ENCODE measurements at places on chromosomes 12 and 14.
A peak's percentile ranks its signal among the peaks of the same experiment; 100 is the strongest.

DNA sequence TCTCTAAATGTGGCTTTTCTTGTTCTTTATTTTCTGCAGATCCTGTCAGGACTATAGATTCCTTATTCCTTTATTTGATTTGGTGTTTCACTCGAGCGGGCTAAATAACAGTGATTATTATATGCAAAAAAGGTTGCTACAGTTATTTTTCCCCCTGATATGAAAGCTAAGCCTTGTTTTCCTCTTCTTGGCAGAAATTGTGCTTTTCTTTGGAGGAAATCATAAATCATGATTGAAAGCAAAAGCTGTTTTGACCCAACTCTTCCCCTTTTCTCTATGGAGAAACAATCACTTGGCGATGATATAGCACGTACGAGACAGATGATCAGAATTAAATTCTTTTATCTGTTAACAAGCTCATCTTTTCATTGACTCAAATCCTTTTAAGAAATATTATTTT is 31.4 kb downstream of the PPFIBP1 start:
- no peak for DNase-seq

- no peak for DNase-seq
These were observed 45.8 kb downstream of the MIA2 start for GRCh38 chr14:39279515-39279914.

GRCh38 chr12:66633676-66634075 is 45.2 kb downstream of the GRIP1 start:
- DNase-seq, result peak; percentile 54

DNA sequence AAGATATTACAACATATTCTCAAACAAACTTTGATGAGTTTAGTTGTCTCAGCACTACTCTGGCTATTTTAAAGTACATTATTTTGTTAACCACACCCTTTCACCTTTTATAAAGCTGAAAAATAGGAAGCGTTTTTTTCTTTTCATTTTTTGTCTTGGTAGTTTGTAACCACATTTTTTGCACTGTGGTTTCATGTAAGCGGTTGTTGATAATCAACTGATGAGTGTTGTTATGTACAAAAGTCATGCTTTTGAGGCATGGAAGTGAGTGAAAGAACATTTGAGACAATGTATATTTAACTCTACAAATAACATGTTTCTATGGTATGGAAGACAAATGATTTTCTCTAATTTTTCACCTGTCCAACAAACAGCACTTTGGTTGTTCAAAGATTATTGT is 52.1 kb upstream of the ATP2B1 start:
- DNase-seq, result no peak

- no peak for DNase-seq
These were observed 251.2 kb upstream of the EGLN3 start for GRCh38 chr14:34201909-34202637.

- DNase-seq, result no peak
These were observed 281.3 kb downstream of the TMEM132D start for GRCh38 chr12:129622566-129622965.

DNA sequence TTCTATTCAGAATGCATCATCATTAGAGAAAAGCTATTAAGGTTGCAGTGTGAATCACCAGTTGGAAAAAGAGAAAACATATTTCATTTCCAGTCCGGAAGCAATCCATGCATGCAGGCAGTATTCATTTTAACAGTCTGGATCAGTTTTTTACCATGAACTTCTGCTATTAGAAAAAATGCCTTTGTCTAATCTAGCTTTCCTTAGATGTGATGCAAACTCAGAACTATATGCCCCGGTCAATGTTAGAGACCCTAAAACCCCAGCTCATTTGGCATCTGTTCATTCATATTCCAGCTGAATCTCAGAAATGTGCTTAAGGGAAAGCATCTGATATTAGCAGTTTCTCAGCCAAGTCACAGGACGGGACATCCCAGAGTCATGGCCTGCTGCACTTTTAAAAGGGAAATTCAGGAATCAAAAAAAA is 8.5 kb downstream of the IRAK3 start:
- no peak for DNase-seq

- no peak for DNase-seq
These were observed 360.5 kb upstream of the TMPO start for GRCh38 chr12:98154850-98155249.

DNA sequence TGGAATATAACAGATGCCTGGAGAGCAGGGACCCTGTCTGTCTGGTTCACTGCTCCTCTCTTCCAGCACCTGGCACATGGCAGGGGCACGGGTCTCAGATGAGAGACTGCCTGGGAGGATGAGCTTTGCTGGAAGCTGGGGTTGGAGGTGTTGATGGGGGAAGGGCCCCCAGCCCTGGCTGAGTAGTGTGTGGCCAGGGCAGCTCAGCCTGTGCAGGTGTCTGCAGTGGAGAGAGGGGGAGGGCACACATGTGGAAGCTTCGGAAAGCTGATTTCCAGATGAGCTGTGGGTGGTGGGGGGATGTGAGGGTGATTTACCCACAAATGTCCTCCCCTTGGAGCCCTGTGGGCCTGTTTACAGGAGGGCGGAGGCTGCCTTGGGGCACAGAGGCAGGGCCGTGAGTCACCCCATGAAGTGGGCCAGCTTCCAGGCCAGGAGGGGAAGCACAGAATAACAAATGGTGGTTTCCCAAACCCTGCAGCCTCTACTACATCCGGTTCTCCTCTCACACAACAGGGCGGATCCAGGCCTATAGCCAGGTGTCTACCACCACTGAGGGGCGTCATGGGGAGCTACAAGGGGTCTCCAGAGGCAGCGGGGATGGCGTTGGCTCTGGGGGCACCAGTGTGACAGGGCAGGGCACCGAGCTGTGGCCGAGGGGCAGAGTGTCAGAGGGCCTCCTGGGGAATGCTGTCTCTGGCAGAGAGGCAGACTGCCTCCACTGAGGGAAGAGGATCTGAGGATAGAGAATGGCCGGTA is 11.0 kb downstream of the KRT7 start:
- DNase-seq, result peak; percentile 96

GRCh38 chr12:88399811-88400210 is 180.5 kb downstream of the KITLG start:
- DNase-seq, result peak; percentile 42

DNA sequence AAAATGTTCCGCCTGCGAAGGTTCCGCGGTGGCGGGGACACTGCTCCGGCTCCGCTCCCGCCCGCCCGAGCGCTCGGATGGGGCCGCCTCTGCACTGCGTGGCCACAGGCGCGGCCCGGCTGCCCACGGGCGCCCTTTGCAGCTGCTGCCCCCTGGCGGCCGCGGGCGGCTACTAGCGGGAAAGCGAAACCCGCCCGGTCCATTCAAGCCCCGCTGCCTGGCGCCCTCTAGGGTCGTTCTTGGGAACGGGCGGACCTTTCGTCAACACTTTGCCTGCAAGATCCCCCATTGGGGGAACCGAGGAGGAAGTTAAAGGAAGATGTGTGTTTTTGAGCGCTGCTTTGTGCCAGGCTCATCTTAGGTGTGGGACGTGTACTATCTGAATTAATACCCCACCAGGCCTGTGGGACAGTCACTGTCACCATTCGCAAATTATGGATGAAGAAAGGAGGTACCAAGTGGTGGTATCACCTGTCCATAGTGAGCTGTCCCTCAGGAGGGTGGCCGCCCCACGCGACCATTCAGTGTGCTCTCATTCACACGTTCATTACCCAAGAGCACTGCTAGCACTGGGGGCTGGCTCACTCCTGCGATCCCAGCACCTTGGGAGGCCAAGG is 19.4 kb downstream of the GPR132 start:
- DNase-seq, result peak; percentile 66

- DNase-seq, result no peak
These were observed 484 bp downstream of the RIC8B start for GRCh38 chr12:106774808-106775524.

DNA sequence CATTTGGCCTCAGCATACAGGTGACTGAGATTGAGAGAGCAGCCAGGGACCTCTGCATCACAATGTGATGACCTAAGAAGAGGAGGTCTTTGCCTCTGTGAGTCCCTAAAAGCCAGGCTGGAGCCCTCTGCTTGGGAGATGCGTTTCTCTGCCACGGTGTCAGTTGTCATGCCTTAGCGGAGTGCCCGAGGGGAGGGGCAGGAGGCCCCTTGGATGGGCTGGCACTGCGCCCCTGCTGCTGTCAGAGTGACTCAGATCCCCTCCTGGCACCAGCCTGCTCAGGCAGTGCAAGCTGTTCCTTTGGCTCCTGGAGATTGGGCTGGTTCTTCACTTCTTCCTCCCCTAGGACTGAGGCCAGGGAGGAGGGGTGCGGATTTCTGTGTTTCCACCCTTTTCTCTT is 64.9 kb upstream of the KCNA5 start:
- DNase-seq, result no peak

GRCh38 chr12:84165998-84166571 is 746.5 kb downstream of the SLC6A15 start:
- DNase-seq, result no peak

DNA sequence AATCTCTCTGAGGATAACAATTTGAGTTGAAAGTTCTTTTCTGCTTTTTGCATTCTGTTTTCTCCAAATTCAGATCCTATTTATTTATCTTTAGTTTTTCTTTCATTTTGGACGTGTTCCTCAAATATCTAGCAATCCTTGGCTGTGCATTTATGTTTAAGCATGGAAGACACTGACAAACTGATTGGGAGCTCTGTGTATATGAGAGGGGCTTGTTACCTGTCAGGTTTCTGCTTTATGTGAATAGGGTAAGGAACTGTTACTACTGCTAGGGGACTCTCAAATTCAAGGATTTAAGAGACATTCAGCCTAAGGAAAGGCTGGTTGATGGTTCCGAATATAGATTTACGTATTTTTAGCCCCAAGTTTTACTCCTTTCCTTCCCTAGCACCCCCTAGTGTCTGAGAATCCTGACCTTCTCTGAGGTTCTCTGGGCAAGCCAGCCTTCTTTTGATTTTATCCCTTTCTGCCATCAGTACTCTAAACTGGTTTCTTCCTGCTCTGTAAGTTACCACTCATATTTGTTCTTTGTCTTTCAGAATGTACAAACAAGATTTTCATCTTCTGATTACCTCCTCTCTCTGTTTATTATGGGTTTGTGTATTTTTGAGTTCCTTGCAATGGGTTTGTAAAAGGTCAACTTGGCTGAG is 30.5 kb downstream of the YLPM1 start:
- no peak for DNase-seq

GRCh38 chr14:30822080-30822571 is 52.2 kb upstream of the COCH start:
- no peak for DNase-seq

DNA sequence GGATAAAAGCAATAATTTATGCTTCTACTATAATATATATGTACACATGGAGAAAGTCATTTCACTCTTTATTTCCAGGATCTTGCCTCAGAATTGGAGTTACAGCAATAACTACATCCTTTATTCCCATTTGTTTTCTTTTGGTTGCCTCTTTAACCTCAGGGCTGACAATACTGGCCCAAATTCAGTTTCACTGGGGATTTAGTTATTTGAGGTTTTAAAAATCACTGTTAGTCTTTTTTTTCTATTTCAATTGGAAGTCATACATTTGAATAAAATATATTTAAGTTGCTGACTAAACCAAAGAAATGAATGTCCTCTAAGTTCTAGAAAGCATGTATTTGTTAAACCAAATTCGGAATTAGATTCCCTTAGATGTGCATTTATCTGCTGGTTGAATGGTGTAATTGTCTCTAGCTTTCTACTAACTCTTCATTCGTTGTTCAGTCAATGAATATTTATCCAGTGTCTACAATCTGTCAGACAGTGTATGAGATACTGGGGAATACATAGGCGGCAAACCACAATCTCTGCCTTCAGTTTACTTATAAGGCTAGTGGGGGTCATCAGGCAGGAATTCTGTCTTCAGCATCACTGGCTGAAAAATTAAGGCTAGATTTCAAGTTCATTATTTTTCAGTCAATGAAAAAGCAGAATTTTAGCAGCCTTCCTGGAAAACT is 190.8 kb upstream of the ARHGAP5 start:
- DNase-seq, result no peak

- no peak for DNase-seq
These were observed 13.9 kb downstream of the SLC35E3 start for GRCh38 chr12:68759852-68760251.

DNA sequence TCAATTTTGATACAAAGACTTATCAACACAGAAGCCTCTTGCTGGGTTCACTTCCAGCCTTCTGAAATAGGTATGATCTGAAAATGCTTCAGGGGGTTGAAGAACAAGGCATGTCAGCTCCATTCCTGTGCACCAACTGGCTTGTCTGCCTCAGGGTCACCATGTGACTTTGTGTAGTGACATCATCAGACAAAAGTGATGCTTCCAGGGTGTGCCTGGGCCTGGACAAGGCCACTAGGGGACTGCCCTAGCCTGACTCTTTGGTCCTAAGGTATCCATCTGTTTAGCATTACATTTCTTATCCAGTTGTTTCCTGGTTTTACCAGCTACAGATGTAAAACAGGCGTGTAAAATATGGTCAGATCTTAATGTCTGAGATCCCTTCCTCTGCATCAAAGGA is 155.6 kb downstream of the CAND1 start:
- peak; percentile 32 for DNase-seq

GRCh38 chr12:110809149-110809548 is 37.6 kb upstream of the CCDC63 start:
- peak; percentile 7 for DNase-seq

DNA sequence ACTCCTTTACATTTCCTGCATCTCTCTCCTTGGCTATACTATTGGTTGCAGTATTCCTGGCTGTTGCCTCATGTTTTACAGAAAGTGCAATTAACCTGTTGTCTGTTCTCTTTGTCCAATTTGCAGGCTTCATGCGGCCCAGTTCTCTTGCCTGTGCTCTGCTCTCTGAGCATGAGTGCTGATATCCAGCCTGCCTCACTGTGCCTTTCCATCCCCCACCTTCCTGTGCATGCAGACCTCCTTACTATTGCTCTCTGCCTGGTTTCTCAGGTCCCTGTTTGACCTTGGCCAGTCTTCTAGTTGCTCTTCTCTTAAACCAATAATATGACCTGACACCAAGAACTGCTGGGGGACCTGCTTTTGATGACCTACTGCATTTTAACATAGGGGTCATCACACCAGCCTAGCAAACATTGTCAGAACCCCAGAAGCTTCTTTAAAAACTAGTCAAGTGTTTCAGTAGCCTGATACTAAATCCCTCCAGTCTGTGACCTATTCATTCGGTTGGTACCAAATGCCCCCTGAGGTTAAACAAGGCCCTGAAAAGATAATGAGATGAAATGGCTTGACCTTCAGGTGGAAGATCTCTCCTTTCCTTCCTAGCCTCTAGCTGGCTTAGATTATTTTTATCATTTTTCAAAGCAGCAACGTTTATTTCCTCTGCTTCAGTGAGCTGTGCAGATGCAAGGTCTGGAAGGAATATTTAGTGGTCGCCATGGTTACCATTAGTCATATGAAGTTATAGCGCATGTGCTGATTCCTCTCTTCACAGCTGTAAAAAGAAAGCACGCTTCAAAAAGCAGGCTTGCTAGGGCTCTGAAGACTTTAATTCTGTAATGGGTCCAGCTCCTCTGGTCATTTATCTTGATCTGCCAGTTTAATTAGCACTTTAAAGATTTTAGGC is 216.5 kb downstream of the PHLDA1 start:
- peak; percentile 97 for DNase-seq
